ENCODE measurements at places on chromosomes 13 and 19.

DNA sequence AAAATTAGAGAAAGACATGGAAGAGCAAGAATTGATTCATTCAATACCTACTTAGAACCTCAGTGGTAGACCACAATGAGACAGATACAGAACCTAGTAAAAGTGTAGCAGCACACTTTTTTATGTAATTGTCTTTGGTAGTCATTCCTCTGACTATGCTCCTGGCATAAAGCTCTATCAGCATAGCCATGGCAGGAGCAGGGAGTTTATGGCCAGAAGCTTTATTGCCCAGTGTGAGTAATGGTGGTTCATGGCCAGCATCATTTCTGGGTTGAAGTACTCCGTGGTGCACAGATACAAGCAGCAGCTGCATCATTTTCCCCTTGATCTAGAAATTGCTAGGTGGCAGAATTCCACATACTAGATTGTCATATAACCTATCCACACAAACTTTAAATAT is 352.6 kb downstream of the TBC1D4 start:
- no peak for DNase-seq

DNA sequence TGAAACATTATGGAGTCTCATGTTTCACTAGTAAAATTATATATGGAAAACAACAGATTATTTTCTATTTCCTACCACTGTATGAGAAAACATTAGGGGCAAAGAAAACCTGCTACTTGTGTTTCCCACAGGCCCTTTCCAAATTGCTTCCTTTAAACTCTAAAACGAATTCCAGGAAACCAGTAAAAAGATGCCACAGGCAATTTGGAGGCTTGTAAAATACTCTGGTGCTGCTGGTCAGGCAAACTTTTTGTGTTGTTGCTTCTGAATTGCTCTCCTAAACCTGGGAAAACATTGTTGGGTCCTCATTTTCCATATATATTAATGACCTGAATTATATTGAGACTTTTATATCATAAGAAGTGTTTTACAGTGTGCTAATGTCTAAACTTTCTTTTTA is 141.5 kb downstream of the TDRD3 start:
- no peak for DNase-seq

DNA sequence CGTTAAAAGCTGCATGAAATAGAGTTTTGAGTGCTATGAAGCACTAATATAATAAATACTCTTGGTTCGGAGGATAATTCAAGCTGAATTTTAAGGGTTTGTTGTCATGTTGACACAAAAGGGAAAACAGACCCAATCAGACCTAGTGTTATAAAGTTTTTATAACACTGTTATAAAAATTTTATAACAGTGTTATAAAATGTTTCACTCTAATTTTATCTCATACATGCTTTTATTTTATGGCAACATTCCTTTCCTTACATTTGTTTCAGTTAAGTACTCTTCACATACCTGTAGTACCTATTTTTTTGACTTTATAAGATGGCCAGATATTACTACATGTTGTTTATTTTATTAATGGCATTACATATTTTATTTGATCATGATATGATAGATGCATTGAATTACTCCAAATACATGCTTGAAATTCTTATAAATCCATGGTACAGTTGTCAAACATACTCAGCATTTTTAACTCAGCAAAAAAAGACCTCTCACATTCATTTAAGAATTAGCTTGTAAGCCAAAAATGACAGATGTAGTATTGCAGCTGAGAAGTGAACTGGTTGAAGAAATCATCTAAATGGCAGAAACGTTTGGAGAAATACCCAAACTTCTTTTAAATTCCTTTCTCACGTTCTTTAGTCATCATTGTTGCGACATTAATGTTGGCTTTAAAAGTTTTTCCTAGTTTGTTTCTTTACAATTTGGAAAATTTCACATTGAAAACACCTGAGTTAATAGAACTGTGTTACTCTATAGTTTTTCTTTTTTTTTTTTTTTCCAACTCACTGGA is 104.5 kb downstream of the PIBF1 start:
- no peak for DNase-seq

DNA sequence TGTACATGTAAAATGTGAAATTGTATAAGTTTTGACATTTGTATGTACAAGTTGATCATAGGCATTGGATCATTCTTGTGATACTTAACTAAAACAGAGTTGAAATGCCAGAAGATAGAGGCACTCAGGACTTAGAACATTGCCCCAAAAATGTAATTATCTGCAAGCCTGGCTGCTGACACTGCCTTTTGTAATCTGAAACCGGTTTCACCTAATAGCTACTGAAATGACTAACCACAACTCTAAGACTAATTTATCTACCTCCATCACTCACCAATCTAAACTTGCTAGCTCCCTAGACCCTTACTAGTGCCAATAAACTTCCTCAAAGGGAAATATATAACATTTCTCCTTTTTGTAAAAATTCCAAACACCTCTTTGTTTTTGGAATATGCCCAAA is 2596.2 kb downstream of the PCDH9 start:
- no peak for DNase-seq

GRCh38 chr19:38079926-38080380 is 144.1 kb downstream of the DPF1 start:
- DNase-seq: no peak

DNA sequence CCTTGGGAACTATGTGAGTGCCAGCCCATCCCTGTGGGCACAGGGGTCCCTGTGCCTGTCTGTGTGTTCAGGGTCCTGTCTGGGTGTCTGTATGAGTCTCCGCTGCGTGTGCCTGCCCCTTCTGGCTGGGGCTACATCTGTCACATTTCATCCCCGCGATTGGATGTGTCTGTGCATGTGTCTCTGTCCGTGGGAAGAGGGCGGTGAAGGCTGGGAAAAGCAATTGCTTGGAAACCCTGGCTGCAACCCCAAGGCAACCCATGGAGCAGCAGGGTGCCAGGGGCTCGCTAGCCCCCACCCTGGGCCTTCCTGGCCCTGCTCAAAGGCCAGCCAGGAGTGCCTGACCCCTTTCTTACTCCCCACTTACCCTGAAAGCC is 1.4 kb downstream of the MAG start:
- no peak for DNase-seq

- DNase-seq: no peak
Measured at GRCh38 chr13:79307866-79308298, 98.2 kb downstream of the RBM26 start.

DNA sequence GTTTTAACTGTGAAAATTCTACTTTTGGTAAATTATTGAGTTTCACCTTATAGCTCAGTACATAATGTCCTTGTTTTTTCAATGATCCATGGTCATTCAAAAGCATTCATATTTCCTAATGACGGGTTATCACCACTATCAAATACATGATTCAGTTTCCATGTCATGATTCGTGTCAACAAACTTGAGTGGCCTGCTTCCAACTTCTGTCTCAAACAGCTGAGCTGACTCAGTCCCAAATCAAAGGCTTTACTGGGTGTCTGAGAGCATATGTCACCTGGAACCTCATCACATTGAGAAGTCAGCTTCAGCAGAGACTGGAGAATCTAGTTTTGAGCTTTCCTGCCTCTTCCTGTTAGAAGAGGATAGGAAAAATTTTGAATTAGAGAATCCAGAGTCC is 40.3 kb upstream of the SGCG start:
- DNase-seq: no peak

GRCh38 chr13:111549464-111549863 is 229.0 kb downstream of the TEX29 start:
- no peak for DNase-seq

GRCh38 chr19:30374539-30374864 is 2.3 kb downstream of the ZNF536 start:
- DNase-seq: no peak

GRCh38 chr13:43058318-43058674 is 34.9 kb downstream of the DNAJC15 start:
- DNase-seq: no peak

DNA sequence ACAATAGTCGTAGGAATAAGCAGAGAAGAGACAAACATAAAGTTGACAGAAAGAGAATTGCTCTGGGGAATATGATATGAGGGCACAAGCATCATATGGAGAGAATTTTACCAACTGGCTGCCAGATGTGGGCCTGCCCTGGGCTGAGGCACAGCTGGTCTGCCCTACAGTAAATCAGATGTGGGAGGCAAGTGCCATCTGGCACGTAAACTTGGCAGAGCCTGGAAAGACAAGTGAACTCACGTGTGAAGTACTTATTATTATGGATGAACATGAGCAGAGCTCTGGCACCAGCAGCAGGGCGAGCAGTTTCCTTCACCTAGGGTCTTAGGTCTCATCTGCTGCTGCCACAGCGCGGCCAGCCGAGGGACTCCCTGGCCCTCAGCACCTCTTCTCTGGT is 20.6 kb downstream of the PCDH8 start:
- DNase-seq: no peak

All from activated CD4-positive, CD25-positive, alpha-beta regulatory T cell treated with anti-CD3 and anti-CD28 coated beads, Interleukin-2, amount 50 U/mL, for 72 hours (primary cell).